ENCODE measurements at places on chromosomes 5 and 9.

- no peak for DNase-seq
Measured at GRCh38 chr5:74360535-74361210, 279.9 kb downstream of the ENC1 start.

- DNase-seq = no peak
Measured at GRCh38 chr9:90446200-90446948, 196.2 kb downstream of the DIRAS2 start.

GRCh38 chr9:105051897-105052296 is 123.9 kb upstream of the ABCA1 start:
- no peak for DNase-seq

- no peak for DNase-seq
Measured at GRCh38 chr9:128550770-128551656, 1.4 kb upstream of the SPTAN1 start.

DNA sequence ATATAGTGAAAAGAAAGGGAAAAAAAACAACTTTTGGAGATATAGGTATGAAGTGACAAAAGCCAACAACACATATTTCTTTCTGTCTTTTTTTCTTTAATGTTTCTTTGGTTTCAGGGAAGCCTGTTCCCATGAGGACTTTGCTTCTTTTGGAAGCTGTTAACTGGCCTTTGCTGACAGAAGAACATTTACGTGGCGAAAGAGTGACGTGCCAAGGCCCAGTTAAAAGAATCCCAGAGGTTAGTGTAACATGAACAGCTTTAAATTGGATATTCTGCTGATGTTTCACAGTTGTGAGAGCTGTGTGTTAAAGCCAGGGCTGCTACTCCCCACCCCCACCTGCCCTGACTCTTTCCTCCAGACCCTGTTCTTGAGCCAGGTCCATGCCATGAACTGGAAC is 275.9 kb downstream of the CRB2 start:
- DNase-seq = no peak

GRCh38 chr5:7849681-7850394 is 1.1 kb downstream of the CFAP90 start:
- peak; percentile 31 for DNase-seq

DNA sequence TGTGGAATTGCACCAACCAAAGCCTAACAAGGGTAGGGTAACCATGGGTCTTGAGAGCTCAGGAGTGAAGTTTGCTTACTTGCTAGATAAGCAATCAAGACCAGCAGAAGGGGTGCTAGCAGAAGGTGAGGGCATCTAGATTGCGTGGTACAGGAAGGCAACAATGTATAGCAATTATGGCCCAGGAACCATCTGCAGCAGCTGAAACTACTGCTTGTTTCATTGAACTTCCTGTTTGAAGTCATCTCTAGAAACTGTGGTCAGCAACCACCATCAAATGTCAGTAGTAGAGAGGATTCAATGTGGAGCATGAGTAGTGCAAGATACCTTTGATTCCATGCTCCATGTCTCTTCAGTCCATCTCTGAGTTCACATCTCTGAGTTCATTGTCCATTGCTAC is 462.1 kb upstream of the GRAMD2B start:
- no peak for DNase-seq

DNA sequence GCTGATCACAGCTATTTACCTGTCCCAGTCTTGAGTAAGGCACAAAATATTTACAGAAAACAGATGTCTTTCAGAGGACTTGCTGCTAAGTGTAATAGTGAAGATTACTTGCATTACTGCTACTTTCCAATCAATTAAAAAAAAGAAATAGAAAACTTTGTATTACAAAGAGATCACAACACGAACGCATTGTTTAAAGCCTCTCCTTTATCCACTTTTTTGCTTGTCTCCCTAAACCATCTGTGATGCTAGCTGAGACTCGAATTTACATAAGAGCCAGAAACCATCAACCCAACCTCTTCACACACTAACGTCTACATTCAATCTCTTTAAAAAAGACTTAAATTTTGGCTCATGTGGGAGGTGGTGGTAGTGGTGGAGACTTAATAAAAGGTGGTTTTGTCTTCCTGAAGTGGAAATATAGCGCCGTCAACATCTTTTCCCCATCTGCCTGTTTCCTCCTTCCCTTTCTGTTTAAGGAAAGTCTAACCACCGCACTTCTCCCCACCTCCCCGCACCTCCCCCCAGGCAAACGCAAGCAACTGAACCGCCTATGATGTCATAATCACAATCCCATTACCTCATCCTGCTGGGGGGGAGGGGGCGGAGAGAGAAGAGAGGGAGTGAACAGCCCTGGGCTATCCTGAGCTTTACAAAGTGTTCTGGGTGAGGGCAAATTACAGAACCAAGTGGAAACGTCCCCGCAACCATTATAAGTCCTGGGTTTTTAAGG is 948 bp upstream of the FAM53C start:
- DNase-seq = no peak

DNA sequence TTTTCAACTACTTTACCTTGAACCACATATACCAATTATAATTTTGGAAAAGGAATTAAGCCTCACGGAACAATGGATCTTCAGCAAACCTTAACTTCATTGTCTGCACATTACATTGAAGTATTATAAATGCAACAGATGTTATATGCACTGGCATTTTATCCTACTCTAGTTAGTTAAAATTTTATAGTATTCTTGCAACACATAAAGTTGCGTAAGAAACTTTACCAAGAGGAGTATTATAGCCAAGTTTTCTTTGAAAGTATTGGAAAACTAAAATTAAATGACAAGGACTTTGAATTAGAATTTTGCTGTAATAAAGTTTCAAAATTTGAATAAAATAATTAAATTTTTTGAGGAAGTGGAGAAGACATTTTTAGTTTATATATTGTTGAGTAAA is 63.4 kb upstream of the SREK1 start:
- no peak for DNase-seq

DNA sequence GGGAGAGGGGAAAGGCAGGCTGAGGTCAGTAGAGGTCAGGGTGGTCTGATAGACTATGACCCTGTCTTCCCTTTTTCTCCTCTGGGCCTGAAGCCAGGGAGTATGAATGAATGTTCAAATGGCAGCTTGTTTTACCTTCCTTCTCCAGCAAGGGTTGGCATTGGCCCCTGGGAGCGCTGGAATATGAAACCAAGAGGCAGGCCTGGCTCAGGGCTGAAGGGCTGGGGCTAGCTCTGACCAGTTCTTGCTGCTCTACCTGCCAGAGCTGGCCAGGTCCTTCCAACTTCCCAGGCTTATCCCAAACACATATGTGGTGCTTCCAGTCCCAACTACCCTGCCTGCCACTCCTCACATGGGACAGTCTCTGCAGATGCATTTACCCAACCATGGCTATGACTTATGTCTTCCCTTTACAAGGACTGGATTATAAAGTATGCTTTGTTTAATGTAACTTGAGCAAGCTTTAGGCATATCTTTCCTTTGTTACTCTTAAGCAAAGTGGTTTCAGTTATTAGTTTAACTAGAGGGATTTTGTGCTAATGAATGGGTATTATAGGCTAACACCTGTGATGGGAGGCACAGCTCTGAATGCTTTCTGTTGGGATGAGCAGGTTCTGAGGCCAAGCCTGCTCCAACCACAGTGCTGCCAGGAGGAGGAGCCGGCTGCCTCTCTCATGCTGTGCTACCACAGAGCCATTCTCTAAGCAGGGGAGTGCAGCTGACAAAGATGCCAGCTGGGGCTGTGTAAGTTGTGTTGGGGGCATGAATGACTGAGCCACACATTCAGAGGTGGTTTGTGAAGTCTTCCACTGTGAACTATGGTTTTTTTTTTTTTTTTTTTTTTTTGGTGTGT is 6.1 kb downstream of the CCNI2 start:
- no peak for DNase-seq

GRCh38 chr5:131488463-131488862 is 146.6 kb downstream of the RAPGEF6 start:
- DNase-seq = no peak

DNA sequence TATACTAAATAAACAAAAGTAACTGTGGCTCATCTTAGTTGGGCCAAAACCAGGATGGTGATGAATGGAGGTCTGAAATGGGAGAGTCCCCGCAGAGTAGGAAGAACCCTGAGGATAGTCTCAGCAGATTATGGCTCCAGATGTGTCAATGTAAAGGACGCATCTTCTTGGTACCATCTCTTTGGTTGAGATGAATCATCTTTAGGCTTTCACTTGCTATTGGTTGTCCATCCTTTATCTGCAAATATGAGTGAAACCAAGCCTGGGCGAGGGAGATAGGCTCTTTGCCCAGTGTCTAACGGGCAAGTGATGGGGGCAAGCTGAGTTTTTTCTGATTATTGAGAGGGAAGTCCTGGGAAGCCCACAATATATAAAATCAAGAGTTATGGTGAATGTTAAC is 19.4 kb upstream of the LCP2 start:
- DNase-seq = no peak

DNA sequence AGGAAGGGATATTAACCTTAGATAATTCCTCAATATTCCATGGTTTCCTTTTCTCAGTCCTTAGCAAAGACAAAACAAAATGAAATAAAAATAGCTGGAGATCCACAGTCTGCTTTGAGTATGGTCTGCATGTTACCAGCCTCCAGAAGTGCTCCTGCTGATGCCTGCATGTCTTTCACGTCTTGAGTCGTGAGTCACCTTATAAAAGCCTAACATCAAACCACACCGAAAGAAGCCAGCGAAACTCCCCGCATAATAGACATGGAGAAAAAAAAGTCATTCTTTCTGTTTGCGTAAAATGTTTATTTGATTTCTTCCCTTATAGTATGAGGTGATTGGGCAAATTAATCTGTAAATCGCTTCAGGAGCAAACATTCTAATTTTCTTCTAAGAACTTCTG is 380.5 kb downstream of the SLCO4C1 start:
- DNase-seq = no peak

DNA sequence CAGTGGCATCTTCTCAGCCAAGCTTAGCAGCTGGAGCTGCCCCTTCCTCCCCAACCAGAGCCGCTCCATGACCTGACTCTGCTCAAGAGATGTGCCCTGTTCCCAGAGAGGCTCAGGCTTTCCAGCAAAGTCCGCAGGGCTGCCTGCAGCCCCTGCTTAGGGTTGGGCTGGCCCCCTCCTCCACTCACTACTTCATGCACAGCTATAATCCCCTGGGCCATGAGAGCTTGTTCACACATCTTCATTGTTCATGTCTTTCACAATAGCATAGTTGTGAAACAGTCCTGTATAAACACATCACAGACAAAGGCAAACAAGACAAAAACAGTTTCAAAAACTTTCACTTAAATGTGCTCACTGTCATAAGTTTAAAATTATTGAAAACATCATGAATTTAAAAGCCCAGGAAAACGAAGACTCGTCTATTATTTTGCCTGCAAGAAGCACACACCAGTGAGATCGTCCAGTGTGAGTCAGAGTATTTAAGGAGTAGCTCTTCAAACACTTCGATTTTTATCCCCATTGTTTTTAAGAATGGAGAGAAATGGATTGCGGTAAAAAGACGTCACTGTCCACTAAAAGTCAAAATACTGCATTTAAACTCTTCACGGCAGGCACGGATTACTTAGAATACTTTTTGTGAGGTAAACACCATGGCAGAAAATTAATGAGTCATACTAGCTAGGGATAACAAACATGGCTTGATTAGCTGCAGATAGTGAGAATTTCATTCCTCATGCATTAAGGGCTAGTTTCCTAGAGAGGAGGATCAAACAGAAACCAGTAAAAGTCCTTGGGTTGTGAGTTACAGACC is 40.7 kb upstream of the S1PR3 start:
- no peak for DNase-seq

- DNase-seq = no peak
Measured at GRCh38 chr5:100779669-100780375, 123.3 kb downstream of the ST8SIA4 start.

Data from left renal cortex interstitium (tissue), 4 donors.